ENCODE measurements at places on chromosomes 4 and X.

- DNase-seq: no peak
These were observed 16.9 kb downstream of the AKAP4 start for GRCh38 chrX:50183891-50184290.

GRCh38 chr4:138494931-138495330, 252.8 kb upstream of the SLC7A11 start:
- no peak for DNase-seq

- DNase-seq: no peak
These were observed 67.8 kb downstream of the ABLIM2 start for GRCh38 chr4:8090744-8091301.

DNA sequence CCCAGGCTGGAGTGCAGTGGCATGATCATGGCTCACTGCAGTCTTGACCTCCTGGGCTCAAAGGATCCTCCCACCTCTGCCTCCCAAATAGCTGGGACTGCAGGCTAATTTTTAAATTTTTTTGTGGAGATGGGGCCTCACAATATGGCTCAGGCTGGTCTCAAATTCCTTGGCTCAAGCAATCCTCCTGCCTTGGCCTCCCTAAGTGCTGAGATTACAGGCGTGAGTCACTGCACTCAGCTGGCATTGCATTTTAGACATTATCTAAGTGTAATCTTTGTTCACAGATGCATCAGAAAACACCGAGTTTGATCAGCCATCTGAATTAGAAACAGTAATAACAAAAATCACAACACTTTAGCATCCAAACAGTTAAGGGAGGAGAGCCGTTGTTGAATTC, 53.4 kb upstream of the CBR4 start:
- DNase-seq: no peak

- no peak for DNase-seq
These were observed 8.0 kb downstream of the HERC3 start for GRCh38 chr4:88600176-88600838.

- DNase-seq: no peak
These were observed 262.6 kb downstream of the C4orf33 start for GRCh38 chr4:129358571-129358970.

- DNase-seq: no peak
These were observed 200.5 kb downstream of the NWD2 start for GRCh38 chr4:37445023-37445422.

DNA sequence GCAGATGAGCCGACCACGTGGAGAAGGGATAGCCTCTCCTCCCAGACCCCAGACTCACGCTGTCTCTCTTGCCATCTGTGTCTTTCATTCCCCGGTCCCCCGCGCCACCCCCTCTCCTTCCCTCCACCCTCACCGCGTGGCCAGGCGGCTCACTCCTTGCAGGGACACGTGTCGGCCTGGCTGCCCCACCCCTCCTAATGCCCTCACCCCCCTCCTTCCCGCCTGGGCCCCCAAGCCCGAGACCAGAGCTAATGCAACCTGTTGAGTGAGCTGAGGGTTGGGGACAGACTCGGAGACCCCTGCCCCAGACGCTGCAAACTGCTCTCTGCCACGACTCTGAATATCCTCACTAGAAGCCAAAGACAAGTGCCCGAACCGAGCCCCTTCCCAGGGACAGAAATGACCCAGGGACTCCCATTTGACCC, 1.8 kb downstream of the SLC38A5 start:
- DNase-seq: no peak

DNA sequence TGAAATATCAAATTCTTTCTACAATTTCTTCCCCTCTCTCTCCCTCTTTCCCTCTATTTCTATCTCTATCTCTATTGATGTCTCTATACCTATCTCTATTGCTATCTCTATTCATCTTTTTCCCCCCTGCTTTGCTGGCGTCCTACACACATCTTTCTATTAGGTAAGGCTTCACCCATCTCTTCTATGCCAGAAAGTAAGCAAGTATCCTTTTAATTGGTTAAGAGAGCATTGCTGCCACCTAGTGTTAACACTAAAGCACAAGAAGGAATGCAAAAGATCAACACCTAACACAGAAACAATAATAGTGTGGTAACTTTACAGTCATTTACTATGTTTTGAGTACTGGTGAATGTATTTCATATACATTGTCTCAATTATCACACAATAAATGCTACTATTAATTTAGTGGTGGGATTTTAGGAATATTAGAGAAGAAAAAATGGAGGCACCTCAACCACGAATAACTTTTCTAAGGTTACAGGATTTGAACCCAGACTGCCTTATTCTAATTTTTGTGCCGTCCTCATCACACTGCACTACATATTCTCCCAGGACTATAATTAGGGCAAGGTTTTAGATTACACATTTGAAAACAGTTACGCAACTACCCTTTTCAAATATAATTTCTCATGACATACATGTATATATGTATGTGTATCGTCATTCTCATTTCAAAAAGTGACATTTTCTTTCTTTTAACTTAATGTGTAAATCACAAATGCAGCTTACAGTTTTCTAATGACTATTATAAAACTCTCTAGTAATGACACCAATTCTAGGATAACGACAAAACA, 3.7 kb upstream of the C4orf36 start:
- DNase-seq: no peak

GRCh38 chrX:152637649-152638442, at the start of gene GABRQ:
Gene GABRQ, plus strand, starts transcription at chrX:152637895. Its CDS starts 308 bp downstream, at chrX:152638203.
- no peak for DNase-seq

GRCh38 chr4:145071560-145071959, 26.4 kb downstream of the ANAPC10 start:
- DNase-seq: no peak

DNA sequence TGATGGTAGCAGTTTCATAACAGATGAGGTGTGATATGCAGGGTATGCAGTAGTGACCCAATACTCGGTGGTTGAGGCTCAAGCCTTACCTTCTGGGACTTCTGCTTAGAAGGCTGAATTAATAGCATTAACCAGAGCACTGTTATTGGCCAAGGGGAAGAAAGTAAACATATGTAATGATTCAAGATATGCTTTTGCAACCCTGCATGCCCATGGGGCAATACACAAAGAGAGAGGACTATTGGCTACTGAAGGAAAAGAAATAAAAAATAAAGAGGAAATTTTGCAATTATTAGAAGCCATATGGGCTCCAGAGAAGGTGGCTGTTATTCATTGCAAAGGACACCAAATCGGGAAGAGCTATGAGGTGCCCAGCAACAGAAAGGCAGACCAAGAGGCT, 8.7 kb downstream of the GAGE10 start:
- DNase-seq: no peak

All from activated T-helper 1 cell treated with Interleukin-2 at 50 U/mL for 16 hours (primary cell).